GOT3 (cell line): ENCODE measurements at places on chromosomes 4 and X.

DNA sequence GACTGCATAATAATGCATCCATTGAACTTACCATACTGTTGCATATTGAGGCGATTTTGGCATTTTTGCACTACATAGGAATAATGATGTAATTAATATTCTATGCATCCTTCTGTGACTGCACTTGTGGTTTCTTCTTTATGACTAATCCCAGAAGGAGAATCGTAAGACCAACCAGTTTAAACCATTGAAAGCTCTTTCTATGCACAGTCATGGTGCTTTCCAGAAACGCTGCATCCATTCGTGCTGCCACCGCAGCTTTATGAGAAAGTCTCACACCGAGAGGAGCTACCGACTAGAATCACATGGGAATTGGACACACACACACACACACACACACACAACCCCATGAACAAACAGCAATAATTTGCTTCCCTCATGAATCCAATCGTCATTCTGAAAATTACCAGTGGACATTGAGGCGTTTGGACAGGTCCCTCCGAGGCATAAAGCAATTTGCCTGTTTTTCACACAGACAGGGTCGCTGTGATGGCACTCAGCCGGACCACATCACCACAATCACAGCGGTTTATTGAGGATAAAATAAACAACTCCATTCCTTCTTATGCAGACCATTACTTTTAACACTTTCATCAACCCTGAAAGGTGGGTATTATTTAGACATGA lies 64.2 kb downstream of the PACRGL start:
- DNase-seq: no peak

- no peak for DNase-seq
Measured at GRCh38 chrX:101787934-101788333, 128.3 kb upstream of the ARMCX2 start.

DNA sequence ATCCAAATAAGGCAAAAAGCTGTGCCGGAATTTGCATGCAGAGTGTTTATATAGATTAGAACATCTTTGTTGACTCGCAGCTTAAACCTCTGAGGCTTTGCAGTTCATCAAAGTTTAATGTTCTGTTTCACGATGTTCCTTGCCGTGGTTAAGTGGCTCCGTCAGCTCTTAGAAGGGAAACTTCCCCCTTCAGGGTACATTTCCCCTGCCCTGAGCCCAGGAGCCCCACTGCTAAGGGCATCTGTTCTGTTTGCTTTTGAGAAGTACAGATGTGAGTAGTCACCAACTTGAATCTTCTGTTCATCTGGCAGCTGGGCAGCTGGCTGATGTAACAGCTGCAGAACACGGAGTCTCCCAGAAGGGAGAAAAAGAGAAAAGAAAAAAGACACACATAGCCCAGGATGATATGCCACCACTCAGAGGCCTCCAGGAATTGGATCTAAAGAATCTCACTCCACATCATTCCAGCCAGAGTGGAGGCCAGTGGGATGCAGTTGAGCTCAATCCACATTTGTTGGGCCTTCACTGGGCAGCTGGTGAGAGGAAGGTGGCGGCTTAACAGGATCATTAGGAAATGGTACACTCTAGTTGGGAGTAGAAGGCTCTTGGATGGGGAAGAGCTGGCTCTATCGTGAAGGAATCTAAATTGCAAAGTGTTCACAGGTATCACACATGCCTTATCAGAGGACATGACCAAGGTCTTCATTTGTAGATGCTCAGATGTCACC lies 178.7 kb upstream of the RBPJ start:
- DNase-seq: no peak

DNA sequence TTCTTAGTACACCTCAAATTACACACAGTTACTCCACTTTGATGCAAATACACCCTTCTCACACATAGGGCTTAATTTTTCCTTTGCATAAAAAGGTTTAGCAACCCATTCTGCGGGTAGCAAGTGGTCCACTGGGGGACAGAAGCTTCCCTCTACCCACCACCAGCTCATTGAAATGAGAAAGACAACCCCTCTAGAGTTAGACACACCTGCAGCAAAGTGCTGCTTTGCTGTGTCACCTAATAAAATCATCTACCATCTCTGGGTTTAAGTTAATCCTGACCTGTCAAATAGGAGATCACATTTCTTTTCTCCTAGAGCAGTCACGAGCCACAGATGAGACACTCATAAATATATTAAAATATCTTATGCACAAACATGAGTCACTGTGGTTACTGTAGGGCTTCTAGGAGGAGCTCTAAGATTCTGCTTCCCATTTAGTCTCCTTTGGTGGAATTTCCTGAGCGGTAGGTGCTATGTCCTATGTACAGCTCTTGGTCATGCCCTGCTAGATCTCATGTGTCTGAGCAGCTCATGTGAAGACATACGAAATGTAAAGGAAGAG lies 11.9 kb downstream of the BMX start:
- no peak for DNase-seq

GRCh38 chr4:88535090-88535755 lies 11.6 kb upstream of the PYURF start:
- no peak for DNase-seq

- no peak for DNase-seq
Measured at GRCh38 chr4:58962424-58962823, 1852.2 kb upstream of the IGFBP7 start.

- no peak for DNase-seq
Measured at GRCh38 chr4:94519925-94520789, 68.4 kb downstream of the PDLIM5 start.

DNA sequence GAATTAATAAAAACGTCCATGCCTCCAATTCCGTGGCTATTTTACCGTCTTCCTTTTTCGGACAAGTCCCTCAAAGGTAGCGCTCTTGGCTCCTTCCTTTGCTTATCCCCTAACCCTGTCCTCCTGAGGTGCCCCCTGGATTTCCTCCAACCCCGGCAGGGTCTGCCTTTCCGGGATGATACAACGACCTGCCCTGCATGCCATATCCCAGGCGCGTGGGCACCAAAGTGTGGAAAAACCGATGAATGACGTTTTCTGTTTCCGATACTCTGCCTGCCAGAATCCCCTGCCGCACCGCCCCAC lies 706 bp upstream of the CSTF2 start:
- DNase-seq: no peak

- no peak for DNase-seq
Measured at GRCh38 chr4:165715211-165715610, 157.8 kb upstream of the TLL1 start.

DNA sequence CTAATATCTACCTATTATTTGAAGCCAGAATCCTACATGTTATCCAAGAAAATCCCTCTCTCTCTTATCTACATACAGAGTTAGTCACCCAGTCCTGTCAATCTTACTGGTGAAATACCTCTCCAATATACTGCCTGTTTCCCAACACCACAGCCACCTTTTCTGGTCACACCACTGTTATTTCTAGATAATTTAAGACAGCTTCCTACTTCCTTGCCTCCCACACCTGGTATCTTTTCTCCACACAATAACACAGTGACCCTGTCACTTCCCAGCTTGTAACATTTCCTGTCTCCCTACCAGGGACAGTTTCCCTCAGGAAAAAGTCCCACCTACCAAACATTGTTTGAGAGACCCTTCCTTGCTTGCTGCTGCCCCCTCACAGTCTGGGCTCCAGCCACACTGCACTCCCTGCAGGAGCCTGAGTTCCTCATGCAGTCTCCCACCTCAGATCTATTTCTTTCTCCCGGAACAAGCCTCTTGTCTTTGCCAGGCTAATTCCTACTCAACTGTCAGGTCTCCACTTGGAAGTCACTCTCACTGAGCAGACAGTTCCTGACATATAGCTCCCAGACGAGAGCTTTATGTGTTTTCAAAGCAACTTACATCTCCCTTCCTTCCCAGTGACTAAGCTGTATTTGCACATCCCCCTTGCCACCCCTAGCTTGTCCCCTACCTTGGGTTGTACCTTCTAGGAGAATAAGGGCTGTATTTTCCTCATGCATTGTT lies 73.6 kb upstream of the QRFPR start:
- DNase-seq: no peak

- DNase-seq: no peak
Measured at GRCh38 chr4:142100941-142101340, 464.6 kb downstream of the IL15 start.

DNA sequence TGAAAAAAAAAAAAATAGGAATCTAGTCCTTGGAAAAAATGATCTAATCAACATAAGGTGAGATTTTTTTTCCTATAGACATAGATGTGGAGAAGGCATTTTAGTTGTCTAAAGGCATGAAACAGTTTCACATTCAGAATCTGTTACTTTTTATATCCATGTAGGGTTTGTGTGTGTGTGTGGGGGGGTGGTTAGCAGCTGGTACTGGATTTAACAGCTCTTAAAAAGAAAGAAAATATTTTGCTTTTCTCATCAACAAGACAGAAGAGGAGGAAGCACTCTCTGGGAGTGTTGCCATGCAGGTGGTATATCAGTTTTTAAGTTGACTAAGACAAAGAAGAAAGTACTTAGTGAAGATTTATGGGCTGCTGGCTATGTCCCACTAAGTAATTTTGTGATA lies 122.3 kb downstream of the VCX3B start:
- no peak for DNase-seq

- no peak for DNase-seq
Measured at GRCh38 chrX:43853225-43853828, 28.9 kb downstream of the MAOB start.
